ENCODE measurements at places on chromosomes 13 and 19.

- no peak for DNase-seq
Measured at GRCh38 chr13:50594276-50595051, 249.0 kb downstream of the DLEU7 start.

DNA sequence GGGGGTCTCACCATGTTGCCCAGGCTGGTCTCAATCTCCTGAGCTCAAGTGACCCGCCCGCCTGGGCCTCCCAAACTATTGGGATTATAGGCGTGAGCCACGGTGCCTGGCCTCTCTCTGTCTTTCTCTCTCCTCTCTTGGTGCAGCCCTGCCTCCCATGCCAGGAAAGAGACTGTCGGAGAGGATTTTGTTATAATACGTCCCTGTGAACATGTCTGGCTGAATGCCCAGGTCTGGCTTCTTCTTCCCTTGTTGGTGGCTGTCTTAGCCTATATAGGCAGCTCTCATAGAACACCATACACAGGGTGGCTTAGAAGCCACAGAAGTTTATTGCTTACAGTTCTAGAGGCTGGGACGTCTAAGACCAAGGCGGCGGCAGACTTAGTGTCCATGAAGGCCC is 46.4 kb downstream of the PEX11G start:
- DNase-seq: no peak

DNA sequence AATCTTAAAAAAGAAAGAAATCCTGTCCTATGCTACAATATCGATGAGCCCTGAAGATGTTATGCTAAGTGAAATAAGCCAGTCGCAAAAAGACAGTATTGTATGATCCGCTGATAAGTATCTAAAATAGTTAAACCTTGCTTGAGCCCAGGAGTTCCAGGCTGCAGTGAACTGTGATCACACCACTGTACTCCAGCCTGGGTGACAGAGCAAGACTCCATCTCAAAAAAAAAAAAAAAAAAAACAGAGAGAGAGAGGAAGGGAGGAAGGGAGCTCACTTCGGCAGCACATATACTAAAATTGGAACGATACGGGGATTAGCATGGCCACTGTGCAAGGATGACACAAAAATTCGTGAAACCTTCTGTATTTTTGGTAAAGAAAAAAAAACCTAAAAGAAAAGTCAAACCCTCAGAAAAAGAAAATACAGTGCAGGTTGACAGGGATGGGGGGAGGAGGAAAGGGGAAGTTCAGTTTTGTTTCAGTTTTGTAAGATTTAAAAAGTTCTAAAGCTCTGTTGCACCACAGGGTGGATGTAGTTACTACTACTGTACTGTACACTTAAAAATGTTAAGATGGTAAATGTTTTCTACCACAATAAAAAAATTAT is 8.4 kb downstream of the CLASRP start:
- no peak for DNase-seq

- no peak for DNase-seq
Measured at GRCh38 chr13:110201114-110201513, 105.8 kb downstream of the COL4A1 start.

DNA sequence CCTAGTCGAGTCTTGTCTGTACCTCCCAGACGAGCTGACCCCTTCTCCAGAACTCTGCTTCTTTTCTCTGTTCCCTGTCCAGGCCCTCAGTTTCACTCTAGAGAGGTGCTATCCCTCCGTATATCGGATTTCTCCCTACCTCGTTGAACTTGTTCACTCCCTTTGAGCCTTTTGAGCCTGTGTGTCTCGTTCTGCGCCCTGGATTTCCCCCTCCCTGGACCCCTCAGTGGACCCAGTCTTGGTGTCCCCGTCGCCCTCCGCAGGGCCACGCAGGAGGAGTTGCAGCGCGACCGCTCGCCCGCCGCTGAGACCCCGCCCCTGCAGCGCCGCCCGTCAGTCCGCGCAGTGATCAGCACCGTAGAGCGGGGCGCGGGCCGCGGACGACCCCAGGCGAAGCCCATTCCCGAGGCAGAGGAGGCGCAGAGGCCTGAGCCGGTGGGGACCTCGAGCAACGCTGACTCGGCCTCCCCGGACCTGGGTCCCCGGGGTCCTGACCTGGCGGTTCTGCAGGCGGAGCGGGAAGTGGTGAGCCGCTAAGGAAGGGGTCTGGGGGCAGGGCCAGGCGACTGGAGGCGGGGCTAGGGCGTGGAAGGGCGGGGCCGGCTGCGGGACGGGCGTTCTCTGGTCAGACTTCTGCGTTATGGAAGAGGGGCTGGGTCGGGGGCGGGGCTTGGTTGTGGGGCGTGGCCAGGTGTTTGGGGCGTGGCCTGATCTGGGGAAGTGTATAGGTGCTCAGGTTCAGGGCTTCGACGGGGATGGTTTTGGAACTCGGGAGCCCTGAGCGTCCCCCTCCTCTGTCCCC is 5.5 kb downstream of the EPS8L1 start:
- no peak for DNase-seq
